Stimulated activated CD4-positive, alpha-beta T cell treated with anti-CD3 and anti-CD28 coated beads, Interleukin-15, amount 100 ng/mL, for 24 hours (primary cell): ENCODE measurements at places on chromosomes 2 and 18.

GRCh38 chr2:40138314-40138713, 313.6 kb downstream of the SLC8A1 start:
- DNase-seq, result no peak

- no peak for DNase-seq
These were observed 12.6 kb upstream of the KCNG2 start for GRCh38 chr18:79784965-79785770.

DNA sequence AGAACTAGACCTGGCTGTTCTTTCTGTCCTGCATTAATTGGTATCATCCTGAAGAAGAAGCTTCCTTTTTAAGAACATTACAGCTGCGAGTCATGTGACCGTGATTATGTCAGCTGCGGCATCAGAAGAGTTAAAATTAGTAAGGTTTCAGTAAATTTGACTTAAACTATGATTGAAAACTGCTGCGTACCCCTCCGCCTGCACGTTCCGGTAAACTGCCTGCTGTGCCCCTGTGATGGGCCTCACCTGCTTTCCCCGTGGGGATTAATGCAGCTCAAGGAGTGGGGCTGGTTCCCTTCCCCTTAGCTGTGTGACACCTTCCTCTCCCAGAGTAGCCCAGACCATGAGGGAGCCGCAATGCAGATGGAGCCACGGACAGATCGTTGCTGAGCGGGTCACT, 36.1 kb upstream of the MYO3B start:
- no peak for DNase-seq

- DNase-seq, result no peak
These were observed 39.8 kb upstream of the AAK1 start for GRCh38 chr2:69683170-69683971.

DNA sequence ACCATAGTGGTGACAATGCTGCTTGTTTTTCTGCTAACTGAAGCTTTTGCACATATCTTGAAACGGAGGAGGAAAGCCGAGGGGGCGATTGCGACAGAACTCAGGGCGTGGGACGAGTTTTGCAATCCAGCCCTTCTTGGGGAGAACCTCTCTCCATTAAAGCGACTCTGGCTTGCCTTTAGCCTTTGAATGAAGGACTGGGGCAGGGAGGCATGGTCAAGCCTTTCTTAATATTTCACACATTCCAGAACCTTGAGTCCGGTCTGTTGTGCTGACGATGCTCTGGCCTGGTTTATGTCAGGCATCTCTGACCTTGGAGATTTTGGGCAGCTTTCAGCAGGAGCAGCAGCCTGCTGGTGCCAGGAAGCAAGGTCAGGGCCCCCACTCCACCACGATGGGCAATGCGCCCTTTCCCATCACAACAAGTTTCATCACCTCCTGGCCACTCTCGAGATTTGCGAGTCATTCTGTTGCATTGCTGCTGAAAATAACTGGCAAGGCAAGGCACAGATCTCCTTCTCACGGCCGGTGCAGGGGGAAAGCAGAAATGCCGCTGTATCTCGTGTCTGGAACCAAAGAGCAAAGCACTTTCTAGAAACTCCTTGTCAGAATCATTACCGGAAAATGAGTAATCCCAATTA, 10.8 kb downstream of the EMILIN2 start:
- no peak for DNase-seq

DNA sequence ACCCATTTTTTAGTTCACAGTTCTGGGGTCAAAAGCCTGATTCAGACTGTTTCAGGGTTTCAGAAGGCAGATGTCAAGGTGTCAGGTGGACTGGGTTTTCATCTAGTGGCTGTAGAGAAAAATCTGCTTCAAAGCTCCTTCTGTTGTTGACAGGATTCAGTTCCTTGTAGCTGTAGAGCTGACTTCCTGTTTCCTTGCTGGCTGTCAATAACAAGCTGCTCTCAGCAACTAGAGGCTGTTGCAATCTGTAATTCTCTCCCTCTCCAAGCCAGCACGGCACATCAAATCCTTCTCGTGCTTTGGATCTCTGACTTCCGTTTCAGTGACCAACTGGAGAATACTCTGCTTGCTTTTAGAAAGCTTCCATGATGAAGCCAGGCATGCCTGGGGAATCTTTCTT, 179.4 kb downstream of the DOK6 start:
- DNase-seq, result no peak
